ENCODE measurements at places on chromosomes 3 and 15.

DNA sequence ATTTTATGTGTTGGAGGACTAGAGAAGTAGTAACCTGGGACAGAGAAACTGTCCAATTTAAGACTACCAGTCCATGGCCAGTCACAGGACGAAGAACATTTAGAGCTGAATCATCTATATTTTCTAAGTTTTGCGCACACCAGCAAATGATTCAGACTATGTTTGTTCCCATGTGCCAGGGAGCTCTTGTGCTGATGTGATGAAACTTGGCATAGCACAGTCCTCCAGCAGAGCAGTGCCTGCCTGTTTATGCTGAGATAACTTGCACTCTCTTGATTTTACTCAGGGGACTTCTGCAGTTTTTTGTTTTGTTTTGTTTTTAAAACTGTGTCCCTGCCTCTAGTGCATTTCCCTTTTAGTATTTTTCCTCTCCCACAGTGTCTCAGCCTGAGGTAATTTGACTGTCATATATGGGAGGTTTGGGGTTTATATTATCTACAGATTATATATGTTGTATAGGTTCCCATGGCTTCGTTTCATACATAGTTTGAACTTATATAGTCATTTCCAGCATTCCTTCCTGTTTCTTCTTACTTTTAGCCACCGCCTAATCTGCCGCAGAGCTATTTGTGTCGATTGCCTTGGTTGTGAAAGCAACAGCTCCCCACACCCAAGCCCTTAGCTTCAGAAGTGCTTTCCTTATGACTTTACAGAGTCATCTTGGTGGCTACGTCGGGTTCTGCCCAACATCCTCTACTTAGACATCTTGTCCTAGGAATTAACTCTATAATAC lies 45.5 kb downstream of the PPM1L start:
- no peak for DNase-seq

GRCh38 chr3:60000311-60001105 lies 950.7 kb upstream of the CFAP20DC start:
- peak; percentile 52 for DNase-seq

- DNase-seq, result no peak
Measured at GRCh38 chr15:39301589-39301999, 279.3 kb upstream of the THBS1 start.

DNA sequence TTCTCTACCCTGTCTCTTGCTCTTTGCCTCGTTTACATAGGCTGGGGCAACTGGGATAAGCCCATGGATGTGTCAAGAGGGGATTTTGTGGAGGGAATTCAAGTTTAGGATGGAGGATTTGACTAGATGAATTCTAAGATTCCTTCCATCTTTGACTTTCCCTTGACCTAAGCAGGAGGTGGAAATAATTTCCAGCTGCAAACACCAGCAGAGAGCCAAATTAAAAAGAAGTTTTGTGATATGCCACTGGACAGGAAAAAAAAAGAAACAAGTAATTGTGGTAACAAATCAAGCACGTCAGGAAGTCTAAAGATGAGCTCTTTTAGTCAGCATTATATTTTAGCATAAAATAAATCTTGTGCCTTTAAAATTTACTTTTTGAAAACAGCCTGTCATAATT lies 49.8 kb downstream of the KCNMB2 start:
- no peak for DNase-seq

DNA sequence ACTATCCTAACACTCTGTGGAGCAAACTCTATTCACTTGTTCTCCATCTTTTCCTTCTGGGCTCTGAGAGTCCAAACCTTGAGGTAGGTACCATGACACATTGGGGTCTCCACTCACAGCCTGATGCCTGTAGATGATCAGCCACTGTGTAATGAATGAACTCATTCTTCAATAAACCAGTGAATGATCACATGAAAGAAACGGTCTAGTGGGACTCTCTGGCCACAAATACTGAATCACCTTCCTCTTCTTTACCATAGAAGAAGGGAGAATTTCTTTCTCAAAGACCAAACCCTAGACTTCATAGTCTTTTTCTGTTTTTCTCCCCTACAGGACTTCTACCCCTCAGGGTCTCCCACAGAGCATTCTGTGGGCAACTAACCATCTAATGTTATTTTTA lies 20.5 kb upstream of the ABHD2 start:
- no peak for DNase-seq

GRCh38 chr15:75782926-75783325 lies 60.3 kb upstream of the UBE2Q2 start:
- DNase-seq, result no peak

- DNase-seq, result no peak
Measured at GRCh38 chr3:196042673-196043072, 39.2 kb downstream of the TFRC start.

DNA sequence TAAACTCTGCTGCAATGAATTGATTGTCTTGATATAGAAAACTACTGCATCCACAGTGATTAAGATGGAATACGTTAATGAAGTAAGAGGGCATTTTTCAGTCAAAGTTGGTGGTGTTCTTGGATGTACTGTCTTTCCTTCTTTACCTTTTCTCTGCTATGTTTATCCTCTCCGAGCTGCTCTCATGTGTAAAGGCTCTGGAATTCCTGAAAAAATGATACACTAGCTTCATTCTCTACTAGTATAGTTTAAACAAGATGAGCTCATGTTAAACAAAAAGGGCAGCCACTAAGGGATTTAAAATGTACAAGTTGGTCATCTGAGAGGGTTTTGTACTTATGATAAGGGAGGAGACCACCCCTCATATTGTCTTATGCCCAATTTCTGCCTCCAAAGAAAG lies 504.6 kb upstream of the NECTIN3 start:
- DNase-seq, result no peak

GRCh38 chr3:14507305-14507741 lies 32.8 kb downstream of the GRIP2 start:
- DNase-seq, result no peak

DNA sequence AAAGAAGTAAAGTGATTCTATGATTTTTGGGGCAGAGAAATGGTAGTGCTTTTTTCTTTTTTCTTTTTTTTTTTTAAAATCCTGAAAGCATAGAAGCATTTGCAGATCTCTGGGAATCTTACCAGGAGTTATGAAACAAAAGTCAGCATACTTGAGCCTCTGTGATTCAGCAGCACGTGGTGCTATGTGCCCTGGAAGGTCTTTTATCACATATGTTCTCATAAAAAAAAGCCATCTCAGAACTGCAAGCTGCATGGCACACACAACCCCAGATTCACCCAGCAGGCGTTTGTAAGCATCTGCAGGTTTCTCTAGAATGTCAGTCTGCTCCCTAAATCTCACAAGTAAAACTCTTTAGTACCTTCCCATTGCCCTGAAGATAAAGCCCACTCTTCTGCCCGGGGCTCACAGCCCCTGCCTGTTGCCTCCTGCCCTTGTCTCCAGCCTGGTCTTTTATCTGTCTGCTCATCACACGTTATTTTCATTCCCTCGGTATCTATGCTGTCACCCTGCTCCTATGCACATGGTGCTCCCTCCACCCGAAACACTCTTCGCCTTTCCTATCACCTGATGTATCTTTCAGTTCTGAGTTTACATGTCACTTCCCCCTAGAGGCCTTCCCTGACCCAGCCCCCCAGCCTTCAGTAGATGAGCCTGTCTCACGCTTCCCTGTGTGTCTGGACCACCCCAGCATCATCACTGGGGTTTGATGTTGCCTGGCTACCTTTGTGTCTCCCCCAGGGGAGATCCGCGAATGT lies 72.4 kb downstream of the CHDH start:
- no peak for DNase-seq

DNA sequence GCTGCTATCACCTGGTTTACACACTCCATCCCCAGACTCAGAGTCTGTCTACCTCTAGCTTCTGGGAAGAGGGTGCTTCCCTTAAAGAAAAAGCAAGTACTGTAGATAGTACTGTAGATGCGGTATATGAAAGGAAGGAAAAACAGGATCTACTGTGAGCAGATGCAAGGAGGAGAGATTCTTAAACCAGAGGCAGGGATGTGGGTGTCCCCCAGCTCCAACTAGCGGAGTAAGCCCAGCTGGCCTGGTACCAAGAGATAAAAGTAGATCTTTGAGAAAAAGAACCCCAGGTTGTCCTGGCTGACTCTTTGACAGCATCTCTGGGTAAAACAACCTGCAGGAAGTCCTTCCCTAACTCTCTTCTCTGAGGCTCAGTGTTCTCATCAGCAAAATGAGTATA lies 523.7 kb upstream of the PROK2 start:
- DNase-seq, result no peak

GRCh38 chr3:173007079-173007723 lies 133.8 kb downstream of the SPATA16 start:
- DNase-seq, result no peak

GRCh38 chr3:117691526-117691925 lies 981.9 kb downstream of the TUSC7 start:
- no peak for DNase-seq

GRCh38 chr3:16888785-16889607 lies 4.2 kb downstream of the PLCL2 start:
- no peak for DNase-seq

DNA sequence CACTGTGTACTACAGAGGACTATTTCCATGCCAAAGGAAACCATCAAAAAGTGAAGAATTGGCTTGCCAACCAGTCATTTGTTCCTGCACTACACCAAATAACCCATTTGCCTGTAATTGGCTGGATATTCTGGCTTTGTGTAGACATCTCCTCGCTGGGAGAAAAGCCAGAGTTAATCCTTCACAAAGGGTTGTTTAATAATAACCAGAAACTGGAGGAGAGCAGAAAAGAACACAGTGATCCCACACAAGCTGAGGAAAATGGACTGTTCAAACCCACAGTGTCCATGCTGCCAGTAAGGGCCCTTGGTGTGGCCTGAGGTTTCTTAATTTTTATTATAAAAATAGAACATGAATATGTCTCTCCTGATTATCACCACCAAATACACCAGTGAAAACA lies 294.0 kb downstream of the RORA start:
- no peak for DNase-seq

GRCh38 chr15:78384651-78385050 lies 44.5 kb downstream of the CRABP1 start:
- no peak for DNase-seq

DNA sequence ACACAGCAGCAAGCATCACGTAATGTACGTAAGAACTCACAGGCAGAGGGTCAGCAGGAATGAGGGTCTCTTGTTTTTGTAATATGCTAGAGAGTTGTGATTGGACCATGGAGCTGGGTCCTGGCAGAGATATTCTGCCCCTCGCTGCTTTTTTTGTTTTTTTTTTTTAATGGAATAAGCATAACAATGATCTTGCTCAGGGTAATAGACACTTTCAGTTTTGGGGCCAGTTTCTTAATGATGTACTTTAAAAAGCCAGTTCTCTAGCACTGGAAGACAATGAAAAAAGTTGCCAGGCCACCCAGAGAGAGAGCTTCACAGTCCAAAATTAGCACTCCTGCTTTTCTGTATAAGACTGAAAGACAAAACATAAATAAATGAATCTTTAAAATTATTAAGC lies 29.0 kb upstream of the PLSCR4 start:
- no peak for DNase-seq

GRCh38 chr3:158539414-158540014 lies 31.5 kb upstream of the MLF1 start:
- DNase-seq, result peak; percentile 16

- DNase-seq, result no peak
Measured at GRCh38 chr3:138097192-138098172, 17.9 kb downstream of the DZIP1L start.

GRCh38 chr15:69316291-69316690 lies 17.6 kb downstream of the PAQR5 start:
- no peak for DNase-seq

- DNase-seq, result no peak
Measured at GRCh38 chr3:184260724-184261269, 556 bp downstream of the CAMK2N2 start.

DNA sequence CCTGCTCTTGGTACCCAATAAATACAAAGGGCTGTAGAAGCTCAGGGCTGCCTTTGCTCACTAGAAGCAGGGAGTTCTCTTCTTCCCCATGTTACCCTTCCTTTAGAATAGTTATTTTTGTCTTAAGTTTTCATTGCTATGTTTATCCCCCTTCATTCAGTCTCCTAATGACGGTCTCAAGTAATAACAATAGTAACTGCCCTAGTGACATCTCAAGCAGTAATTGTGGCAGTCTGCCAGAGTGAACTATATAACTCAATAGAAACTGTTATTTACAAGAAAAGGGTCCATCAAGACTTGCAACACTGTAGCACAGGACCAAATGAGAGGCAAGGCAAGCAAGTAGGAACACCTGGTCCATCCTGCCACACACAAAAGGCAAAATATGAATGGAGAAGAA lies 32.5 kb upstream of the SIN3A start:
- no peak for DNase-seq

- DNase-seq, result no peak
Measured at GRCh38 chr3:8981296-8981695, 18.0 kb upstream of the RAD18 start.

GRCh38 chr3:23806534-23807423 lies 1.0 kb downstream of the UBE2E1 start:
- DNase-seq, result no peak

Data from NCI-H1930 (cell line).